ENCODE measurements at places on chromosomes 6 and 20.

DNA sequence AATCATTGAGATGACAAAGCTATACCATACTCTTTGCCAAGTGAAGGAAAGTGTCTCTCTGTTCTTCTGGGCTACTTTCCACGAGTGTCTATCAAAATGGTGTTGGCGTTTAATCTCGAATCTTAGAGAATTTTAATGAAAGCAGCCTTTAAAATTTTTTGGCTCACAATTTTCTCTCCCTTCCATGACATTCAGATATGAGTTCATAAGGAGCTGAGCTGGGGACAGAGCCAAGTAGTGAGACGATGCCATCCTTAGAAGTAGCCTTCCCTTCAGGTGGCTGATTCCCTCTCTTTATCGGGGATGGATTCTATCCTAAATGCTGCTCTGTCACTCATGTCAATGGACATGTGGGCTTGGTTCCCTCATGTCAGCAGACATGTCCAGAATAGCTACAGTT is 132.8 kb downstream of the GRM1 start:
- no peak for DNase-seq

DNA sequence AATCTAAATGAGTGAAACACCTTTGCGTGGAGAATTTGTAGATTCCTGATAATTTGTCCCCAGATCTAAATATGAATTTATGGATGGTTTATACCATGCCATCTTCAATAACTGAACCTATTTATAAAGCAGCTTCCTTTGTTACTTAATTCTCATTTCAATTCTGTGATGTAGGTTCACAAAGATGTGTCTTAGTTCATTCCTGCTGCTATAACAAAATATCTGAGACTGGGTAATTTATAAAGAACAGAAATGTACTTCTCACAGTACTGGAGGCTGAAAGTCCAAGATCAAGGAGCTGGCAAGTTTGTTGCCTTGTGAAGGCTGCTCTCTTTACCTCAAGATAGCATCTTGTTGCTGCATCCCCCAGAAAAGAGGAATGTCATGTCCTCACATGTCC is 2.1 kb upstream of the TFB1M start:
- DNase-seq, result no peak

DNA sequence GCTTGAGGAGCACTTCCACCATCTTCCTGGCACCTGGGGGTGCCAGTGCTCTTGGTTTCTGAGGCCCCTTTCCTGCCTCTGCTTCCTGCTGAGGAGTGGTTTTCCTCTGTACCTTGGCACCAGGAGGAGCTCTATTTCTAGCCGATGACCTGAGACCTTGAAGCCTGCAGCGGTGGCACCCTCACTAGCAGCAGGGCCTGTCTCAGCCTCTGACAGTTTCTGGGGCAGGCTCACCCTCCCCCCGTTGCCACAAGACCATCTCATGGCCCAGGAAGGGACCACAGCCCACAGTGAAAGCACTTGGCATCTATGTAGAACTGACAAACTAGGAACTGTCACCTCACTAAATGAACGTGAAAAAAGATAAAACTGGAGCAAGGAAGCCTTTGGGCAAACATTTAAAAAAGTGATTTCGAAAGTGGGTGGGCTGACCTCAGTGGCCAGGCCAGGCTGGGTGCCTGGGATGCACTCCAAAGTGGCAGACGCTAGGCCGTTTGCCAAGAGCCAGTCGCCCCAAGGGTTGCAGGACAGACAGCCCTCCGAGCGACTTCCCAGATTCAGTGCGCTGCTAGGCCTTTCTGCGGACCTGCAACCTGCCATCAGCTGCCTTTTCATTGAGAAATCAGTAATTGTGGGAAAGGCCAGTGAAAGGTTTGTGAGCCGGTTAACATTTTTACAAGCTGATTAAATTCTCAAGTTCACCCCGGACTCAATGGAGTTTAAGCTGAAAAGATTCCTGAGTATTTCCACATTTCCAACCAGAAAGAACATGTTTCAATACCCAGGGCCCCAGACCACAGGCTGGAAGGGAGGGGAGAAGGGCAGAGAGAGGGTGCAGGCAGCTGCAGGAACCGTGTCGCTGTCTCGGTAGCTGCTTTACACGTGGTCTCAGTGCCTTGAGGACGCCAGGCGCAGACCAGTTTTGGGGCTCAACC is 303.7 kb downstream of the ESR1 start:
- no peak for DNase-seq

GRCh38 chr20:53655625-53656292 is 62.1 kb upstream of the ZNF217 start:
- no peak for DNase-seq

DNA sequence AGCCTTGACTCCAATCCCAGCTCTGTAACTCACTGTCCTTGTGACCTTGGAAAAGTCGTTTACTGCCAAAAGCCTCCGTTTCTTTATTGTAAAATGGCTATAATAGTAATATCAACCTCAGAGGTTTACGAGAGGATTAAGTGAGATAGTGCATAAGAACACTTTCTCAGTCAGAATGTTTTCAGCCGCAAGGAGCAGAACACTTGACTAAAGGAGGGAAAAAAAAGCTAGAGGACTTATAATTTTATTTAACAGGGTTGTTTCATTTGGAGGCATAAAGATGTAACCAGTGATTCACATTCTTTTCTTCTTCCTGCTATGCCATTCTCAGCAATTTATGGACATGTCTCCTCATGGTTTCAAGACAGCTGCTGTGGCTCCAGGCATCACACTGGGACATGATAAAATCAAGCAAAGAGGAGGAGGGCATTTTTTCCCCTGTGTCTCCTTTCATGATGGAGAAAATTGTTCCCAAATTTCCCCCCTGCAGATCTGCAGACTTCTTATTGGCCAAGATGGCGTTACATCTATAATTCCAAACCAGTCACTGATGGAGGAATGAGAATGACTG is 143.0 kb upstream of the PTPN1 start:
- DNase-seq, result no peak

DNA sequence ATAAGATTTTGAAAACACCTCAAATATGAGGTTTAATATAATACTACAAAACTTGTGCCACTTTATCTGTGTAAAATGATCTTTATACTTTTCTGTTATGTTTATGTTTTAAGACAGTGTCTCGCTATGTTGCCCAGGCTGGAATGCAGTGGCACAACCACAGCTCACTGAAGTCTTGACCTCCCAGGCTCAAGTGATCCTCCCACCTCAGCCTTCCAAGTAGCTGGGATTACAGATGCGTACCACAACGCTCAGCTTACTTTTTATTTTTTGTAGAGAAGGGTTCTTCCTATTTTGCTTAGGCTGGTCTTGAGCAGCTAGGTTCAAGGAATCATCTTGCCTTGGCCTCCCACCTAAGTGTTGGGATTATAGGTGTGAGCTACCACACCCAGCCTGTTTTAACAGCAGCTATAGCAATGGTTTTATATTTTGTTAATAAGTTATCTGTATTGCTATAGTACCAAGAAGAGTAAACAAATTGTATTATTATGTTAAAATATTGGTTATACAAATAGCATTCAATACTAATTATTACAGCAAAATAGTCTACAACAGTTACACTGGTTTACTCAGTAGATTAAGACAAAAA is 8.2 kb downstream of the TAB2 start:
- DNase-seq, result no peak

DNA sequence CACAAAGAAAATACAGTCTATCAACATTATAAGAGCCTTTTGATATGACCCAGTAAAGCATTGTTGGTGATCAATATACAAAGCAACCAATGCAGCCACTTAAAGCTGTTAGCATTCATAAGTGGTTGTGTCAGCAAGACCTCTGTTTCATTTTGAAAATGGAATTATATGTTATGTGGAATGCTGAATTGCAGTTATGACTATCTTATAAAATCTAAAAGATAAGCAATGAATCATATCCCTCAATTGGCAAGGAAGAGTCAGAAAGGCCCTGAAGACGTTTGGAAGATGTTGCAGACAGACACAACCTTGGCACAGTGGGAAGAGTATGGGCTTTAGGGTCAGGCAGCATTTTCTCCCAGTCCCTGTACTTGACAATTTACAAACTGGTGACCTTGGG is 93.8 kb upstream of the RNF217 start:
- DNase-seq, result no peak

DNA sequence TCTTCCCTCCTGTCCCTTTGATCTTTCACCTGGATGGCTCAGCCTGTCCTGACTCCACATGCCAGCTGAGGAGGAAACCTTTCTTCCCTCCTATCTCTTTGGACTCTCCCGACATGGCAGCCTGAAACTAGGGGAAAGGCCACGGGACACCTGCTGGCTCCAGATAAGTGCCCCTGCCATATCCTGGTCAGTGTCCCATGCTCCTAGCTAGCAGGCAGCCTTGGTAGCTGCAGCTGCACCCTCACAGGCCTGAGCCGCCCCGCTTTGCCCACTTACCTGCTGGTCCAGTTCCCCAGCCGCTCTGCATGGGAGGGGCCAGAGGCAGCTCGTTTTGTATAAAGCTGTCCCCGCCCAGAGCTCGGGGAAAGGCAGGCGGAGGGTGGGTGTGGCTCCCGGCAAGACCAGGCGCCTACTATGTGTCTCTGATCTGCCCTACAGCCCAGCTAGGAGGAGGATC is 7.4 kb upstream of the SLC52A3 start:
- no peak for DNase-seq

DNA sequence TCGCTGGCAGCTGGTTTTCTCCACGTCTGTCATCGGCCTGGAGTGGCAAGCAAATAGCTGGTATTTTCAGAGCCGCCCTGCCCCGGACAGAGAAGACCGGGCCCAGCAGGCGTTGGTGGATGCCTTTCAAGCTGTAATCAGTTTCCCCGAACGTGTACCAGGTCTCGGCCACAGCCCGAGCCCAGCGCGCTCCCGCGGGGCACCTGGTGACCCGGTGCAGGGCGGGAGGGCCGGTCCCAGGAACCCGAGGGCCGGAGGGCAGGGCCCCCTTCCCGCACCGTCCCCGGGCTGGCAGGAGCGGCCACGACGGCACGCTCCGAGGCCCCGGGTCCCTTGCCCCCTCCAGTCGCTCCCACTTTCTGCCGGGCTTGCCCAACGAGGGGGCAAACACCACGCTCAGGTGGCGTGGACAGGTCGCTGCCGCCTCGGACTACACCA is 348 bp upstream of the PYGB start:
- DNase-seq, result no peak

DNA sequence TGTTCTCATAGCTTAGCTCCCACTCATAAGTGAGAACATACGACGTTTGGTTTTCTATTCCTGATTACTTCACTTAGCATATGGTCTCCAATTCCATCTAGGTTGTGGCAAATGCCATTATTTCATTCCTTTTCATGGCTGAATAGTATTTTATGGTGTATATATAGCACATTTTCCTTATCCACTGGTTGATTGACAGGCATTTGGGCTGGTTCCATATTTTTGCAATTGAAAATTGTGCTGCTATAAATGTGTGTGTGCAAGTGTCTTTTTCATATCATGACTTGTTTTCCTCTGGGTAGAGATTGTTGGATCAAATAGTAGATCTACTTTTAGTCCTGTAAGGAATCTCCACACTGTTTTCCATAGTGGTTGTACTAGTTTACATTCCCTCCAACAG is 133.0 kb upstream of the TAB2 start:
- DNase-seq, result no peak

GRCh38 chr6:85470023-85470410 is 20.1 kb downstream of the NT5E start:
- DNase-seq, result no peak

- DNase-seq, result no peak
Measured at GRCh38 chr6:110859335-110859792, 15.2 kb upstream of the AMD1 start.

DNA sequence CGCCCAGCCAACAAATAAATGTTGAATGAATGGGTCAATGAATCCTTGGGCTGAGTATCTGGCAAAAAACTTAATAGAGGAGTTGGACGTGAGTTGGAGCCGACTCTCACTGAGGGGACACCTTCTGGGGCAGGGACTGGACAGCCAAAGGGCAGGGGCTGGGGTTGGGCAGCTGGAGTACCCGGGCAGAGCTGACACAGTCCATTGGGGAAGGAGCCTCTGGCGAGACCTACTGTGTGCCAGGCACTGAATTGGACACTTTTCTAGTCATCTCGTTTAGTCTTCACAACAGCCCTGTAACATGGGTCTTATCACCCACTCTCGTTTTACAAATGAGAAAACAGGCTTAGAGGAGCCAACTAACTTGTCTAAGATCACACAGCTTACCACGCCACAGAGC is 4.7 kb upstream of the MAPK13 start:
- no peak for DNase-seq

GRCh38 chr20:60115451-60115850 is 157.2 kb downstream of the CDH26 start:
- DNase-seq, result no peak

- DNase-seq, result no peak
Measured at GRCh38 chr6:119672725-119673124, 323.2 kb upstream of the MAN1A1 start.

DNA sequence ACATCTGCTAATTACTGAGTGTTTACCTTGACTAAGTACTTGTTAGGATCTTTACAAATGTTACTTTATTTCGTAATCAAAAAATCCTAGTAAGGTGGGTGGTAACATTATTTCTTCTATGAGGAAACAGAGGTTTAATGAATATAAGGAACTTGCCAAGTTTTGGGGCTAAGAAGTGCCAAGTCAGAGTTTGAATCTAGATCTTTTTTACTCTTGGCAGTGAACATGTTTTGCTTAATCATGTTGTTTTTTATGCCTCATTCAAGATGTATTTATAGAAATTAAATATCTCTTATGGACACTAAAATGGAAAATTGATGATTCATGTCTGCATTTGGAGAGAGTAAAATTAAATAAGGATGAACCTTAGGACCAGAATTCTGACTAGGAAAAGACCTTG is 393.7 kb downstream of the UTRN start:
- no peak for DNase-seq

DNA sequence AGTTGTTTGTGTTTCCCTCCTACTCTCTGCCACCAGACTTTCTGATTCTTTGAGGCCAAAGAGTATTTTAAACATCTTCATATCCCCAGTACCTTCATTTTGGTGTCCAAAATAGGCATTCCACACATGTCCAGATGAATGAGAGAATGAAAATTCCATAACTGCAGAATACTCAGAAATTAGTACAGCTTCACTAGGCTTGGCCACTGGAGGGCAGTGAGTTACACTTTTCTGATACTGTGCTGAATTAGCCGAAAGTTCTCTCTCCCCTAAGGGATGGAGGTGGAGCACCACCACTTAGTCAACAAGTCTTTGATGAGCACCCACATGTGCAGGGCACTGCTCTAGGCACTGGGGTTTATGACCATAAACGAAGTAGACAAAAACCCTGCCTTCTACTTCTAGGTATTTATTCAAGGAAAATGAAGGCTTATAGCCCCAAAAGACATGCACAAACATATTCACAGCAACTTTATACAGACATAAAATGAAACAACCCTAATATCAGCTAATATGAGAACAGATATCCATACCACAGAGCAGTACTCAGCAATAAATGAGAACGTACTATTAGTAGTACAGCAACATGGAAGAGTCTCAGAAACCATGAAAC is 46.1 kb upstream of the TMEM217 start:
- DNase-seq, result no peak

DNA sequence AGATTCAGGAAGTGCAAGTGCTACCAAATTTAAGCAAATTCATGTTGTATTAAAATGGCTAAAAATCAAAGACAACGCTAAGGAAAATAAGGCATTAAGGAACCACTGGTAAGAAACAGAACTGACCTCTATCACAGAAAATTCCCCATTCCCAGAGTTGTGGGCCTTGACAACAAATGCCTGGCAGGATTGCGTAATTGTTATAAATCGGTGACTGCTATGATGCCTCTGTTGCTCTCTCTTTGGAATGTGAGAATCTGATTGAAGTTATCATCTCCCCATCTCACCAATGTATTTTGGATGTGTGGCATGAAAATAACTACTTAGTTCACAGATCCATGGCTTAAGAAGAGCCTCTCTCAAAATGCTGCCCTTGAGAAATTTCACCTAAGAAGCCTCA is 257.3 kb downstream of the OGFRL1 start:
- DNase-seq, result no peak
